ENCODE measurements at places on chromosomes 3 and 15.

GRCh38 chr15:40892447-40893012 lies 1.7 kb upstream of the VPS18 start:
- no peak overlapping the region for H3K4me3 ChIP-seq
- H3K27me3 ChIP-seq, result peaks cover 4% of the 10 kb centered on the region
- H3K4me1 ChIP-seq, result peaks cover 36% of the 10 kb centered on the region
- peaks cover 17% of the 10 kb centered on the region for H3K36me3 ChIP-seq

- no peak overlapping the region for H3K27ac ChIP-seq
- H3K4me3 ChIP-seq, result no peak overlapping the region
- no peaks in the 10 kb centered on the region for H3K4me1 ChIP-seq
- peaks cover 12% of the 10 kb centered on the region for H3K27me3 ChIP-seq
Measured at GRCh38 chr3:17979252-17979651, 236.8 kb upstream of the TBC1D5 start.

GRCh38 chr3:118637846-118638245 lies 396.8 kb downstream of the IGSF11 start:
- H3K4me1 ChIP-seq, result no peaks in the 10 kb centered on the region
- H3K4me3 ChIP-seq, result no peak overlapping the region
- no peaks in the 10 kb centered on the region for H3K36me3 ChIP-seq

GRCh38 chr3:61768284-61769037 lies 207.1 kb downstream of the PTPRG start:
- H3K4me1 ChIP-seq, result no peaks in the 10 kb centered on the region
- H3K27ac ChIP-seq, result no peak overlapping the region
- no peaks in the 10 kb centered on the region for H3K36me3 ChIP-seq
- no peaks in the 10 kb centered on the region for H3K27me3 ChIP-seq
- no peak overlapping the region for H3K4me3 ChIP-seq

- H3K27me3 ChIP-seq, result peaks cover 27% of the 10 kb centered on the region
- no peak overlapping the region for H3K4me3 ChIP-seq
- H3K27ac ChIP-seq, result no peak overlapping the region
Measured at GRCh38 chr15:28886431-28887338, 911 bp downstream of the APBA2 start.

GRCh38 chr3:136186846-136187245 lies 9.3 kb downstream of the MSL2 start:
- H3K27ac ChIP-seq, result no peak overlapping the region
- peaks cover 24% of the 10 kb centered on the region for H3K36me3 ChIP-seq
- no peaks in the 10 kb centered on the region for H3K27me3 ChIP-seq
- H3K4me3 ChIP-seq, result no peak overlapping the region
- no peak for DNase-seq
- H3K4me1 ChIP-seq, result peaks cover 85% of the 10 kb centered on the region

GRCh38 chr3:9416139-9416780 lies 18.8 kb downstream of the SETD5 start:
- H3K4me3 ChIP-seq, result no peak overlapping the region
- DNase-seq, result no peak
- no peak overlapping the region for H3K27ac ChIP-seq
- H3K4me1 ChIP-seq, result peaks cover 36% of the 10 kb centered on the region

DNA sequence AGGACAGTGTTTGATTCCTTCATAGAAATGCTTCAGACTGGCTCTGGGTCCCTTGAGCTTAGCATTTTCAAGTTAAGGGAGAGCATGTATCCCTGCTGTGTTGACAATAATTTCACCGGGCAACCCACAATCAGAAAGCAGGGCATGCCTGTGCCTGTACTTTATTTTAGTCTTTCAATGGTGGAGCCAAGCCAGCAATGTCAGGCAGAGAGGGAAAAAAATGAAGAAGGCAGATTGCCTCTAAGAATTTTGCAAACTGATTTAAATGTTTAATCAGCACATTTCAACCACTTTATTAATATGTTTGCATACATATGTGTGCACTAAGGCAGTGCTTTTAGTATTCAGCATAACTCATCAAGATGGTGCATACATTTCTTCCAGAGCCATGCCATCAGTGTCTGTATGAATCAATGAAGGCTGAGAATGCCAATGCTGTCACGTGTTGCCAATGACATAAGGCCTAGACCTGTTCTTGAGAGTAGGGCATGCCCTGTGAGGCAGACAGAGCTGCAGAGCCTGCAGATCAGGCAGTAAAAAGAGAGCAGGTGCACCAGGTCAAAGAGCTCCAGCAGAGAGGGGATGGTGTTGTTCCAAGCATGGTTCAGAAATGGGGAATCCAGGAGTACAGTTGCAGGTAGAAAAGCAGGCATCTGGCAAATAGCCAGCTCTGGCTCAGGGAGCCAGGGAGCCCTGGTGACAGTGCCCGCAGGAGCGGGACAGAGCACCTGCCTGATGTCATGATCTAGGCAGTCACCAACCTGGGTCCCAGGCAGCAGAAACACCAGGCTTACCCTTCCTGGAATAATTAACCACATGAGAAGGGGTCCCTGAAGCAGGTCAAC lies 508.5 kb downstream of the GABRG3 start:
- H3K27me3 ChIP-seq, result no peaks in the 10 kb centered on the region
- no peak for DNase-seq
- no peak overlapping the region for H3K27ac ChIP-seq
- no peak overlapping the region for H3K4me3 ChIP-seq
- no peaks in the 10 kb centered on the region for H3K36me3 ChIP-seq

- no peak overlapping the region for H3K4me3 ChIP-seq
- peaks cover 33% of the 10 kb centered on the region for H3K27me3 ChIP-seq
- H3K4me1 ChIP-seq, result no peaks in the 10 kb centered on the region
- H3K36me3 ChIP-seq, result no peaks in the 10 kb centered on the region
- H3K27ac ChIP-seq, result no peak overlapping the region
Measured at GRCh38 chr15:57671636-57672035, 34.9 kb upstream of the POLR2M start.

GRCh38 chr15:61038387-61038786 lies 190.7 kb downstream of the RORA start:
- no peaks in the 10 kb centered on the region for H3K4me1 ChIP-seq
- no peak overlapping the region for H3K4me3 ChIP-seq
- peaks cover 46% of the 10 kb centered on the region for H3K27me3 ChIP-seq

DNA sequence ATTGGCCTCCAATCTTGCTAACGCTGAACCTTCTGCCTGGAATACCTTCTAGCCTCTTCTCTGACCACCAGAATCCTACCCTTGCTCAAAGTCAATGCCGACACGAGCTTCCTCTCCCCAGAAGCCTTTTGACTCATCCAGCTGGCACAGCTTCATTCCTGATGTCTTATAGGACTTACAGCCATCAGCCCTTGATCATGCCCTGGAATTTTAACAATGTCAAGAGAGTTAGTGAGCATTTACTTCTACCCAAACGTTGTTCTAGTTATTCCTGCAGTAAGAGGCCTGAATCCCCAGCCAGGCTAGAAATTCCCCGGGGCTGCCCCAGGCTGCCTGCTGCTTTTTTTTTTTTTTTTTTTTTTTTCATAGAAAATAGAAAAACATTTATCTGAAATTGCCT lies 3.9 kb downstream of the CYP1A2 start:
- H3K27me3 ChIP-seq, result peaks cover 3% of the 10 kb centered on the region
- H3K27ac ChIP-seq, result no peak overlapping the region
- no peaks in the 10 kb centered on the region for H3K4me1 ChIP-seq
- no peaks in the 10 kb centered on the region for H3K36me3 ChIP-seq

- no peak overlapping the region for H3K27ac ChIP-seq
- H3K36me3 ChIP-seq, result no peaks in the 10 kb centered on the region
- DNase-seq, result no peak
- no peak overlapping the region for H3K4me3 ChIP-seq
- H3K27me3 ChIP-seq, result peaks cover 12% of the 10 kb centered on the region
Measured at GRCh38 chr15:88378188-88378637, 89.0 kb downstream of the MRPL46 start.

Data from activated CD4-positive, alpha-beta memory T cell treated with anti-CD3 and anti-CD28 coated beads, Interleukin-2, amount 10 ng/mL, durations not matched to agents 7 days and 5 days (primary cell).